LHCN-M2 (cell line): ENCODE measurements at places on chromosomes 11 and 22.

DNA sequence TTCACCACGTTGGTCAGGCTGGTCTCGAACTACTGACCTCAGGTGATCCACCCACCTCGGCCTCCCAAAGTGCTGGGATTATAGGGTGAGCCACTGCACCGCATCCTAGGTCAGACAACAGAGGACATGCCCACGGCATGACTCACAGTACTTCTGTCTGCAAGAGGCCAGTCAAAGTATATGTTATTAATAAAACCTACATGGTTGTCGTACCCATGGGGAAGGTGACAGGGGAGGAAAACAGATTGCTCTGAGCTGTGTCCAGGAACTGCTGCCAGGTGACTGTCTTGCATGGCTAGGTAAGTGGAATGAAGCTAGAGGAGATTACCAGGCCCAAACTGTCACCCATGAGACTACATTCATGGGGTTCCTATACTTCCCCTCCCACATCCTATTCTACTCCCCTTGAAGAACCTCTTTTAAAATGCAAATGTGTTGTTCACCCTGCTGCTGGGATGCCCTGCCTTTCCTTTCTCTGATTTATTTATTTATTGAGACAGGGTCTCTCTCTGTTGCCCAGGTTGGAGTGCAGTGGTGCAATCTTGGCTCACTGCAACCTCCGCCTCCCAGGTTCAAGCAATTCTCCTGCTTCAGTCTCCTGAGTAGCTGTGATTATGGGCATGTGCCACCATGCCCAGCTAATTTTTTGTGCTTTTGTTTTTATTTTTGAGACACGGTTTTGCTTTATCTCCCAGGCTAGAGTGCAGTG is 2.0 kb upstream of the NLRX1 start:
- DNase-seq: peak; percentile 66

DNA sequence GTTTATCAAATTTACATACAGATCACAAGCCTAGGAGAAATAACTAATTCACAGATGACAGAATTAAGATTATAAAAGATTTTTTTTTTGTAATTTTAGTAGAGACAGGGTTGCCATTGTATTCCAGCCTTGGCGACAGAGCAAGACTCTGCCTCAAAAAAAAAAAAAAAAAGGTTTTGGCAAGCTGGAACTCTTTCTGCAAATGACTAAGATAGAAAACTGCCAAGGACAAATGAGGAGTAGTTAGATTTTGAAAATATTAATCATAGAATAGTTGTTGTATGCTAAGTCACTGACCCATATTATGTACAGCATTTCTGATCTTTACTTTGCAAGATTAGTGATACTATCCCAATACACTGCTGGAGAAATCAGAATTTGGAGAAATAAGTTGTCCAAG is 99.2 kb downstream of the C11orf65 start:
- DNase-seq: no peak

DNA sequence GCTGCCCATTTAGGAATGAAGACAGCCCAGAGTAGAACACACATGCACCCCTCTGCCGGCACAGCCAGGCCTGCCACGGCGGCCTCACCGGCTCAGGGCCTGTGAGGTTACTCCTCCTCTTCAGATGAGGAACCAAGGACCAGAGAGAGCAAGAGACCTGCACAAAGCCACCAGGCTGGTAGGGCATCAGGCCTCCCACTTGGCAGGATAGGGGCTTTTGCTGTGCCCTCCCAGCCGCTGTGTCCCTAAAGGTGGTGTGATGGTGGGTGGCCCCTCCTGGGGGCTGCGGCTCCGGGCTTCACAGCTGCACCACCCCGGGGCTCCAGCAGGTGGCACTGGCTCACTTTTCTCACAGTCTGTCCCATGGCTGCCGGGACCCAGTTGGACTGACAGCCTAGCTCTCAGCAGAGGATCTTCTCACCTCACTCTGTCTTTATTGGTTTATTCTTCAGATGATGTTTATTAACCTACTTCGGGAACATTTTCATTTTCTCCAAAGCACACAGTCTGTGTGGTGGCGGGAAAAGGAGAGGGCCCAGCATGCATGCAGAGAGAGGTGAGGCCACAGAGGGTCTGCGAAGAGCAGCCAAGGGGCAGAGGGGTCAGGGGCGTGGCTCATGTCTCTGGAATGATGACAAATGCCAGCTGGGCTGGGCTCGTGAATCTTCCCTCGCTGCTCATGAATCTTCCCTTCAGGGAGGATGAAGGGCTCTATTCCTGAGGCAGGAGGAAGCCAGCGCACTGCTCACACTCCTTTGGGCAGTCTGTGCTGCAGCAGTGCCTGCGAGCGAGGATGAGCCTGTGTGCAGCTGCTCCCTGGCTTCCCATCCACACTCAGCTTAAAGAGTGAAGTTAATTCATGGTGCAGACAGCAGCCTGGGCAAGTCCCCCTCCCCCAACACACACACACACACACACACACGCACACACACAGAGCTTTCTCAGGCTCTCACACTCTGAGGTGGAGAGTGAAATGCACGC is 101.1 kb upstream of the PITPNB start:
- DNase-seq: peak; percentile 61

DNA sequence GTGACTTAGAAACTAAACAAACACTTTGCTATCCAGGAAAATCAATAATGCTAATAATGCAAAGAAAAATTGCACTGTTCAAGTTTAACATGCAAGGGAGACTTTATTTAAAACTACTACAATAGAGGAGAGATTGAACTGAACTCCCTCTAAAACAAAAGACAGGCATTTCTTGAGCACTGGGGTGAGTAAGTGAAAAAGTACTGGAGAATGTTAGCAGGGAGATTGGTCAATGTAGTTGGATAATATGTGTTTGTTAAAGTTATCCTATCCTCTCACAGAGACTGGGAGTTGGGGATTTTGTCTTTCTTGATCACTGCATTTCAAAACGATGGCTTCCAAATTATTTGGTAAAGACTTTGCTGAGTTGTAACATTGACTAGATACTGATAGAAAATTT is 77.6 kb downstream of the LUZP2 start:
- no peak for DNase-seq

- no peak for DNase-seq
Observed at GRCh38 chr11:71279916-71280645, 27.7 kb upstream of the SHANK2 start.

DNA sequence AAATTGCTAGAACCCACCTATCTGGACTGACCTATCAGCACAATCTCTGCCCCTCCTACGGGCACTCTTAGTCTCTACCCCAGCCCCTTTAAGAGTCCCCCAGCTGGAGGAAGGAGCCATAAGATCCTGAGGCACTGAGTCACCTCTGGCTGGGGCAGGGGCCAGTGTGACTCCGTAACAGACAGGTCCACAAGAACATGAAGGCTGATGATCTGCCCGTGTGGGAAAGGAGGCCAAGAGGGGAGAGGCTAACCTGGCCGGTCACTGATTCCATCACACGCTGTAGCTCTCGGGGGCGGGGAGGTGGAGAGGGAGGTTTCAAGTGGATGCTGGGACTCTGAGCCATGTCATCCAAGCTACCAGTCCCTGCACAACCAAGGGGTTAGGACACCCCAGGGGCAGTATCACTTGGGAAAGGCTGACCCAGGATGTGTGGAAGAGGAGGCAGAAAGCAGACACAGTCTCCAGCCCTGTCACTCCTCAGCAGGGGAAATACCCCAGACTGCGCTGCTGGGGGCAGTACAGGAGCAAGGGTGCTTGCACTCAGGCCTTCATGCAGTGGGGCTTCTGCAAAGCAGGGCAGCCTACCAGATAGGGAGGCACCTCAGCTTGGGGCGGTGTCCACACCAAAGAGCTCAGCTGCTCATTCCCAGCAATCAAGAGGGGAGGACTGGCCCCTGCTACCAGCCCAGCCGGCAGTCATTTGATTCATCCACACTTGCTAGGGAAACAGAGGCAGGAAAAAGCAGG is 22.3 kb downstream of the ARHGAP1 start:
- no peak for DNase-seq

DNA sequence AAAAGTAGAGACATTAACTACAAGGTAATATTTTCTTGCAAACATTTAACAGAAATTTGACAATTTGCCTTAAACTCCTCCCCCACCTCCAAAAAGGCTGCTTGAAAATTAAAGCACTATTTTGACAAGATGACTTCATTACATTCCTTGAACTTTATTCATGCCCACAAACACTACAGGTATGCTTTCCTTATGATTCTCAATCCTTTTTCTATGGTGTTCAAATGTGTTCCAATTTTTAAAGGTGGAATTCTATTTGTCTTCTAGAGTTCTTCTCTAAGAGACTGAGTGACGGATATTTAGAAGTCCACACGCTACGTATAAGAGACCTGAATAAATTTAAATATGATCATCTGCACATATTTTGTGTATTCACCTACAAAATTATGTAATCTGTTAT is 69.4 kb downstream of the MRTFA start:
- no peak for DNase-seq
